ENCODE measurements at places on chromosomes 3 and 15. TPM values are rescaled to one million over a fixed set of nuclear protein-coding genes. Genes with fewer than 3 reads are reported as not detected.

- DNase-seq, result no peak
These were observed 243.7 kb upstream of the LRIG1 start for GRCh38 chr3:66744521-66744920.

GRCh38 chr15:81752546-81752942, 293.3 kb downstream of the MEX3B start:
- peak; percentile 32 for DNase-seq

Gene PARP16
- total RNA-seq, result 6.2 TPM

Gene ITGA11
- total RNA-seq, result 11.6 TPM
